Eye (tissue), 1 donor: ENCODE measurements at places on chromosomes 16 and 17.
A peak's percentile ranks its signal among the peaks of the same experiment; 100 is the strongest.

GRCh38 chr16:85234310-85235204 is 122.3 kb upstream of the CIBAR2 start:
- DNase-seq, result peak; percentile 96

DNA sequence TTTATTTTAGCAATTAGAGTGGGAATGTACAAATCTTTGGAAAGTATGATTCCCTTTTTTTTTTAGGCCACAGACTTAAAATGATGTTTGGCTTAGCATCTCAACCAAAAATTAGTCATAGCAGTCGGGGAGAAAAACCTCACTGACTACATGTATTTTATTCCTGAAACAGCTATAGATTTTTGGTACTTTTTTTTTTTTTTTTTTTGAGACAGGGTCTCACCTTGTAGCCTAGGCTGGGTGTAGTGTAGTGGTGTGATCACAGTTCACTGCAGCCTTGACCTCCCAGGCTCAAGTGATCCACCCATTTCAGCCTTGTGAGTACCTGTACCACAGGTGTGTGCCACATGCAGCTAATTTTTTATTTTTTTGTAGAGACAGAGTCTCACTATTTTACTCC is 23.4 kb downstream of the RNFT1 start:
- no peak for DNase-seq

GRCh38 chr16:8403978-8404749 is 186.1 kb downstream of the TMEM114 start:
- peak; percentile 11 for DNase-seq

DNA sequence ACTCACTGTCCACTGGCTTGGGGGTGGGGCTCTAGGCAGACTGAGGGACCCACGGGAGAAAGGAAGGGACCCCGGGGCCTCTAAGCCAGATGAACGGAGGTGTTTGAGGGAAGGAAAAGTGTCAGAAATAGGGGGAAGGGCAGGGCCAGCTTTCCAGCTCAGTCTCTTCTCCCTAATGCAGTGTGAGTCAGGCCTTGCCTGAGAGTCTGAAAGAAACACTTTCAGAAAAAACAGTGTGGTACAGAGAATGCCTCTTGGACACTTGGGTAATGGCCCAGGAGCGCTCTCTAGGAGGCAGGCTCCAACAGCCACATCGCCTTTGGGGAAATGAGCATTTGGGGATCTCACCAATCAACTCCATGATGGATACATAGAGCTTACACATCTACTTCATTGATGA is 46.9 kb downstream of the NDEL1 start:
- DNase-seq, result no peak

DNA sequence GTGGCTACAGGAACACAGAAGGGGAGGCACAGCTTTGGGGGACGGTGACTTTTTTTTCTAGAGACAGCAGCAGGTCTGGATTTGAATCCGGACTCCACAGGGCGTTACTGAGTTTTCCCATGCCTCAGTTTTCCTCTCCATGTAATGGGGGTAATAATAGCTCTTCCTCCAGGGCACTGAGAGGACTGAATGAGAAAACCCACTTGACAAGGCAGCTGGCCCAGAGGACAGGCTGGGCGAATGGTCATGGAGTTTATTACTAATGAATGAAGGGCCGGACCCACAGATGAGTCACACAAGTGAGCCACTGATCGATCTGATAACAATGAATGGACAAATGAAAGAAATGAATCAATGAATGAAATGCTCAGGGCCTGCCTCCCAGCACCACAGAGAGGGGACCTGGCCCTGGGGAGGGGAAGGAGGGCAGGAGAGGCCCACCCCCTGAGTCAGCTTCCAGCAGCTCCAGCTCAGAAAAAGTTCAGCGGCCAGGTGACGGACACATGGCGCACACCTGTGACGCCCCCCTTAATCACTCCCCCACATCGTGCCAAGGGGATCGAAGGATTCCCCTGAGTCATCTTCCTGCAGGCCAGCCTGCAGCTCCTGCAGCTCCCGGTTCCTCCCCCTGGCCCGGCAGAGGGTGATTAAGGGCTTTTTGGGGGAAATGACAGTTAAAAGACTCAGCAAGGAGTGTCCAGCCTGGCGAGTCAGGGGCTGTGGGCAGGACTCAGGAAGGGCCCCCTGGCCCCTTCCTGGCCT is 54.3 kb downstream of the SOCS1 start:
- DNase-seq, result peak; percentile 25

DNA sequence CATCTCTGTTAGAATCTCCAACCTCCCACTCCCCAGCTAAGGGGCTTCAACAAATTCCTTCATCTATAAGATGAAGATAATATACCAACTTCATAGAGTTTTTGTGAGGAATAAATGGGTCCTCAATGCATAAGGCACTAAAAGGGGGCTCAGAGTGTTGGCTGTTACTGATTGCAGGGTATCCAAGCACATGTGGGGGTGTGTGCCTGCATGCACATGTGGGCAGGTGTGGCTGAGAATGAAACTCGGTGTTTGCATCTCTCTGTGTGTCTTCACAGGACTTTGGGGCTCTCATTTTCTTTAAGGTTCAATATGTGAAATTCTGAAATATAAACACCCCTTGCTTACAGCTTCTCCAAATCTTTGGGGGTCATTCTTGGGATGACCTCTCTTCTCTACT is 4.1 kb upstream of the PPP1R9B start:
- no peak for DNase-seq

GRCh38 chr17:81870131-81870980 is 781 bp downstream of the ARHGDIA start:
- peak; percentile 63 for DNase-seq

- DNase-seq, result peak; percentile 63
Observed at GRCh38 chr16:49664221-49665215, 191.4 kb downstream of the ZNF423 start.

GRCh38 chr16:89478576-89479221 is 11.7 kb downstream of the ANKRD11 start:
- no peak for DNase-seq

DNA sequence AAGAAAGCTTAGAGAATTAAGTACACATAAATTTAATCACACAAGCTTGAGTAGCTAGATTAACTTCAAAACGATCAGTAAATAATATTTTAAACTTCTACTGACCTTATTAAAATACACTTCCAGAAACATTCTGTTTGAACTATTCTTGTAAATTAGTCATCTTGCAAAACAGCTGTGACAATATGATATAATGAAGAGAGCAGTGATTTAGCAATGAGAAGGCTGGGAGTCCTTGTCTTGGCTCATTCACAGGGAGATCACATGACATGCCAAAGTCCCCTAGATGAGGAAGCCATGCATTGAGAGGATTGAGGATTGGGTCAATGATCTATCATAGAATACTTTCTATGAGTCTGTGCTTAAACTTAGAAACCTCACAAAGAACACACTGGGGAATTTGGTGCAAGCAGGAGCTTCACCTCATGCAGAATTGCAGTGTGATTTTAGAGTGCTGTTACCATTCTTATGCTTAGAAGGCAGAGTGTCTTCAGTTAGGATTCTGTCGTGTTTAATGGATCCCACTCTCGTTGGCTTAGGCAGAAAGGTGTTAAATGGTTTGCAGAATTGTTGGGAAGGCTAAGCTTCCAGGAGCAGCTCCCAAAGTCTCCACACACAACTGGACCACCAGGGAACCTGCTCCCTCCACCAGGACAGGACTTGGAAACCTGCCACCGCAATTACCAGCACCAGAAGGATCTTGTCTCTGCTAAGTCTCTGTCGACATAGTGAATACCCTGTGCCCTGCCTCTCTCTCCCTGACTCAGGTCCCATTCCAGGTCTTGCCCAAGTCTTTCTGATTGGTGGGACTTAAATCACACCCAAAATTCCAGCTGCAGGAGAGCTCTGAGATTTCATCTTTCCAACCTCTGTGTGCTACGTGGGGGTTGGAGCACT is 87.1 kb downstream of the USP22 start:
- peak; percentile 13 for DNase-seq

DNA sequence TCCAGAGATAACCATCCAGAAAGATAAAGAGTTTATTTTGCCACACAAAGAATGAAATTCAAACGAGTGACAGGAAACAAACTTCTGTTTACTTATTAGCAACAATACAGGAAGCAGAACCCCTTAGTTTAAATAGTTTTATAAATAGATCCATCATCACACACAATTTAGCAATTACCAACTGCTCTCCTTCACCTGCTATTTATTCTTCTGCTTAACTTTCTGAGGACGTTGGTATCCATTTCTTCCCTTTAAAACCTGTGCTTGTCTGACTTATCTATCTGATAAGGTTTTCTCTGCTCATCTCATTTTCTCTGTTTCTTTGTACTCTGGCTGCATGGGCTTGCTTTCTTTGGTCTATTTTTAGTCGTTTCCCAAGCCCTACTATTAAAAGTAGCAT is 4.3 kb upstream of the ADAMTS18 start:
- DNase-seq, result no peak

DNA sequence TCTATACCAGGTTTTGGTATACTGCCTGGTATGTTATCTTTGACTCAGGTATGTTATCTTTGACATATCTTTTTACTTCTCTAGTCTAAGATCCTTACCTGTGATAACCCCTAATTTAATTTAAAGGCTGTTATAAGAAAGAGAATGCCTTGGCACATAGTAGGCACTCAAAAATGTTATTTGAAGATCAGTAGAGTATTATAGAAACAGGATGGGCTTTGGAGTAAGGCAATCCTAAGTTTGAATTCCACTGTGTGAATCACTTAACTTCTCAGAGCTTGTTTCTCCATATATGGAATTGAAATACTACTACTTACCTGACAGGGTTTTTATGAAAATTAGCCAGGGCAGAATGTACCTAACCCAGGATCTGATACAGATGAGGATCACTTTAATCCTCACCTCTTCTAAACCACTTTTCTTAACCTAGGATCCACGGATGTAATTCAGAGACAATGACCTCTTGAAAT is 1.2 kb downstream of the BRIP1 start:
- DNase-seq, result peak; percentile 23

GRCh38 chr17:81513372-81513752 is 763 bp upstream of the ACTG1 start:
- peak; percentile 88 for DNase-seq

GRCh38 chr17:42027961-42028790 is 8.3 kb downstream of the NKIRAS2 start:
- DNase-seq, result peak; percentile 44

GRCh38 chr17:350706-351448 is 1.7 kb downstream of the RPH3AL start:
- DNase-seq, result no peak

DNA sequence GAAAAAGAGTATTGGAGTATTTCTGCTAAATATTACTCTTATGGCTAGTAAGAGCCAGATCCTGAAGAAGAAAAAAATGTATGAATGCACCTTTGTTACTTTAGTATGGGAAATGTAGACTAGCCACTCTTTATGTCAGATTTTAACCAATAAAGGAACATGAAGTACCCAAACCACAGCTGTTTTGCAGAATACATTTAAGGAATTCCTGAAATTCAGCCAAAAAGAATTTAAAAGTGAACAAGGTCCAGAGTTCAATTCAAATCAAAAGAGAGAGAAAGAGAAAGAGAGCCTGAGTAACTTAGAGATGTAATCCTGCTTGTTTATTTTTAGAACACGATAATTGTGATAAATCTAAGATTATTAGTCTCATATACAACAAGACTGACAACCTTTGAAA is 1.2 kb downstream of the KCNJ16 start:
- no peak for DNase-seq

GRCh38 chr17:66582373-66583111 is 252.4 kb upstream of the CACNG5 start:
- DNase-seq, result no peak

DNA sequence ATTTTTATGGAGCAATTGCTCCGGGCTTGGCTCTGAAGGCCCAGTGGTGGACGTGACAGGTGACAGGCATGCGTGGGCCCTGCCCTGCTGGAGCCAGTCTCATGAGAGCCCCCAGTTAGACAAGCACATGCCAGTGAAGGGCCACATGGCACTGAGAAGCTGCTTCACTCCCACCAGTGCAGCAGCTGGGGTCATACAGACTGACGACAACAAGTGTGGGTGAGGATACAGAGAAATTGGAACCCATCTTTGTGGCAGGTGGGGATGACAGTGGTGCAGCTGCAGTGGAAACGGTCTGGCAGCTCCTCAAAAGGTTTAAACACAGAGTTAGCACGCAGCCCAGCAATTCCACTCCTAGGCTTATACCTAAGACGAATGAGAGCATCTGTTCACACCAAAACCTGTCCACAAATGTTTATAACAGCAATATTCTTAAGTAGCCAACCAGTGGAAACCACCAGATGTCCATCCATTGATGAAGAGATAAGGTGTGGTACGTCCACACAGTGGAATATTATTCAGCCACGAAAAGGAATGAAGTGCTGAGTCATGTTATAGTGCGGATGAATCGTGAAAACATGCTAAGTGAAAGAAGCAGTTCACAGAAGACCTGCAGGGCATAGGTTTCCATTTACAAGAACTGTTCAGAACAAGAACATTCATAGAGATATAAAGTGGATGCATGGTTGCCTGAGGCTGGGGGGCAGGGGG is 12.5 kb upstream of the CIBAR2 start:
- no peak for DNase-seq

GRCh38 chr17:12328204-12328603 is 307.5 kb downstream of the MAP2K4 start:
- DNase-seq, result no peak

- DNase-seq, result no peak
Observed at GRCh38 chr17:66054242-66054641, 137.7 kb downstream of the CEP112 start.

DNA sequence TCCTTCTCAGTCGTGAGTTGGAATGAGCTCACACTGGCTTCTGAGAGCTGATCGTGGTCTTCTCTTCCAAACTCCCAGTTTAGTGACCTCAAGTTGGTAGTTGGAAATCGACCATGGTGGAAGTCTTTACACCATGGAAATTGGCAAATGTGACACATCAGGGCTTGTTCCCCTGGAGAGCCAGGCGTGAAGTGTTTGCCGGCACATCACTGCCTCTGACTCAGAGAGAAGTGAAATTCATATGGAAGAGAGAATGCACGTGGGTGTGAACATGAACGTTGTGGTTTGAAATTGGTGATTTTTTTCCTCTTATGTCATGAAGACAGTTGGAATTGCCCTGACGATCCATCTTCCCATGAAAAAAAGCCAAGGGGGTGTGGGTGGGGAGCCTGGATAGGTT is 47.4 kb downstream of the AXIN2 start:
- DNase-seq, result peak; percentile 41

DNA sequence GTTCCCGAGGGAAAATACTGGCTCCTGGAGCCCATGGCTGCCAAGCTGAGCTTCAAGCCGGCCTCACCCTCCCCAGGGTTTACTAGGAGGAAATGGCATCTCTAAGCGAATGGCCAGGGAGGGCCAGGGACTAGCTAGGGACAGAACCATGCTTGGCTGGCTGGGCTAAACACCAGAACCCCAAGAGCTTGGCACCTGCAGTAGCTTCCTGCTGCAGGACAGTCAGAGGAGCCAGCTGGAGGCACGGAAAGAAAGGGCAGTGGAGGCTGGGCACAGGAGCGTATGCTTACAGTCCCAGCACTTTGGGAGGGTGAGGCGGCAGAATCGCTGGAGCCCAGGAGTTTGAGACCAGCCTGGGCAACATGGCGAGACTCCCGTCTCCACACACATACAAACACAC is 33.7 kb downstream of the PEMT start:
- no peak for DNase-seq

DNA sequence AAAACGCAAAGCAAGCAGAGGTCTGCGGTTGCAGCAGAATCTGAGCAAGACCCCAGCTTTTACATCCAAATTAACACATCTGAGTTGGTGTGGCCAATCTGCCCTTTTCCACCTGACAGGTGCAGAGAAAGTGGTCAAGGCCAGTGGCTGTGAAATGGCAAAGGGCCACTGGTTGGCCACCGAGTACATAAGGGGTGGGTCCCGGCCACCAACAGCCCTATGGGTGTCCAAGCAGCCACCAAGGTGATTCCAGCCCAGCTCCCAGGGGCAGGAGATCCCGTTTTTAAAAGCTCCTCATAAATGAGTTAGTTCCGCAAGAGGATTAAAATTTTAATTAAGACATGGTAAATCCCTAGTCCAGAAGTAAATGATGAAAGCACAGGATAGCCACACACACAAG is 29.1 kb downstream of the USP7 start:
- no peak for DNase-seq
